COLO829 (cell line): ENCODE measurements at places on chromosomes 5 and 9.

DNA sequence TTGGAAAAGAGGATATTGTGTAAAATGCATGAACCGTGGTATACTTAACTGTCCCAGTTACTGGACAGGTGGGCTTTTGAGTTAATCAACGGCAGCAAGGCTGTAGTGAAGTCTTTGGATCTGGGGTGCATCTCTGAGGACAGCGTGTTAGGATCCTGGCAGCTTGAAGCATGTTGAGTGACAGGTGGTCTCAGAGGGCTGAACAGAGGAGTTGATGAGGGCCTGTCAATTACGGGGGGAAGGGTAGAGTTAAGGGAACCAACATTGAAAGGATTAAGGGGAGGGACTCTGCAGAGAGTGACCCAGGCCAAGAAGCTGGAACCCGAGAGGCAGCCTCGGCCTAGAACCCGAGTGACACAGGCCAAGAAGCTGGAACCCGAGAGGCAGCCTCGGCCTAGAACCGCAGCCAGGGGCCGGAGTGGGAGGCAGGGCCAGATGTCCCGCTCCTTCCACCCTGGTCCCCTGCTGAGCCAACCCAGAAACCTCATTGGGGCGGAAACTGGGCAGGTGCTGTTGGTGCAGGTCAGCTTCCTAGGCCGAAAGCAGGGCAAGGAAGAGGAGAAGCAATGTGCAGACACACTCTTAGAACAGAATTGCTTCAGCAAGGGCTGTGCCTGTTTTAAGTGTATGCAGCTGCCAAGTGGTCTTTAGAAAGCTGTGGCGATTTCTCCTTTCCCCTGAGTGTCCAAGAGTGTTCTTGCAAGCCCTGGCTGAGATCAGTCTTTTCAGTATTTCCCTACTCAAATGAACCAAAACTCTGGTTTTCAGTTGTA, 62.0 kb downstream of the ANKRD33B start:
- DNase-seq: no peak

DNA sequence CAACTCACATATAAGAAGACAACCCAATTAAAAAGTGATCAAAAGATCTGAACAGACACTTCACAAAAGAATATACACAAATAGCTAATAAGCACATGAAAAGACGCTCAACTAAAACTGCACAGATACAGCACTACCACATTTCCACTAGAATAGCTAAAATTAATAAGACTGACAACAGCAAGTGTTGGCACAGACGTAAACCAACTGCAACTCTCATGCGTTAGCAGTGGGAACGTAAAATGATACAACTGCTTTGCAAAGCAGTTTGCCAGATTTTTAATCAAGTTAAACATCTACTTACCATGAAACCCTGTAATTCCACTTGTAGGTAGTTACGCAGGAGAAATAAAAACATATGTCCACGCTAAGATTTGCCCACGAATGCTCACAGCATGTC, 9.0 kb downstream of the SEMA4D start:
- DNase-seq: no peak

DNA sequence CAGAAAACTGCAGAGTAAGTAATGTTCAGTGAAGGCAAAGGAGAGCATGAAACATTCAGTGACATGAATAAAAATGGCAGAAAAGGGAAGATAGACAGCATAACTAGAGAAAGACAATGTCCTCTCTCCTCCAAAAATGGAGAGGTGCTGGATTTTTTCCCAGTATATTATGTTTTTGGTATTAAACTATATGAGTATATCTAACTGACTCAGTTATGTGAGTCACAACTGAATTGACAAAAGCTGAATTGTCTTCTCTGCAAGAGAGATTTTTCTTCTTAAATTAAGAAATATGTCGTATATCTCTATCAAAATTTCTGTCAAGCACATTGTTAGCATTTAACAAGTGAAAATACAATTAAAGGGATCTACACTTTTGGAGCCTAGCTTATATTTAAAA, 375.1 kb downstream of the CHSY3 start:
- DNase-seq: no peak

- DNase-seq: no peak
Measured at GRCh38 chr9:79670269-79670961, 98.7 kb downstream of the TLE4 start.

DNA sequence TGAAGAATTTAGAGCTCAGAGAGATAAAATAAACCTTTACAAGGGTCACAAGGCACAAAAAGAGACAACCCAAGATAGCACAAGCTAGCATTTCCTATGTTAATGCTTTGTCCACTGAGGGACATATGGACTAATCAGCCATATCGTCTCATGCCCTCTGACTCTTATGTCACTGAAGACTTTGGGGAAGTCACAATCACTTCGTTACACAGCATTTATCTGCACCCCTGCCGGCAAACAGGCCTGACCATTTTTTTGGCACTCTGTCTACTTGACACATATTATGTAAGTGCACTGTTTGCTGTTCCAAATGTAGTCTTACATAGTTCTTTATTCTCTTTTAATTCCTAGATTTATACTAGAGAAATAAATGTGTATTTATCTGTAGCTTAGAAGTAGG, 13.9 kb upstream of the BNC2 start:
- no peak for DNase-seq

DNA sequence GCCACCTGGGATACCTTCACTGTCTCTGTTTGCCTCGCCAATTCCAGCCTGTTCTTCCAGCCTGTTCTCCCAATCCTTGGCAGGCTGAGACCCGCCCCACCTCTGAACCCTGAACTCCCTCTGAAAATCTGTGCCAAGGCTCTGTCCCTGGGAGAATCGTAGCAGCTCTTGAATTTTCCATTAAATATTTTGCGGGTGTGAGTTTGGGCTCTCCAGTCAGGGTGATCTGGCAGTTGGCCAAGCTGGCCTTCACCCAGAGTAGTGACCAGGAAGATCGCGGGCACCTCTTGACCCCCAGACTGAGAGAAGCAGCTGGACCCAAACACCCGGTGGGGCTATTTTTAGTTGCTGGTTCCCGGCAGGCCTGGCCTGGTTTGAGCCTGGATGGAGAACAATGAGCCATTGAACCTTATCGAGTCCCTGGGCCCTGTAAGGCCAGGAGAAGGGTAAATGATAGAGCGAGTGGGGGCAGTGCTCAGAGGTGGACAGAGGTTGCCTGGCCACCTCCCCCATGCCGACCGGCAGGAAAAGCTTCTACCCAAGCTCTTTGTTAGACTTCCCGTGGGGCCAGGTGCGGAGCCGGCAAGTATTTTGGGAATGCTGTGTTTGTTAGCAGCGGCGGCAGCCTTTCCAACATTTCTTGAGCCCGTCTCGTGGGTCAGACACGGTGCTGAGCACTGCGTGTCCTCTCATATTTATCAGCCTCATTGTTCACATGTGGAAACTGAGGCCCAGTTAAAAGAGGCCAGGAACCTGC, 146.2 kb downstream of the RGS3 start:
- DNase-seq: peak; percentile 86

DNA sequence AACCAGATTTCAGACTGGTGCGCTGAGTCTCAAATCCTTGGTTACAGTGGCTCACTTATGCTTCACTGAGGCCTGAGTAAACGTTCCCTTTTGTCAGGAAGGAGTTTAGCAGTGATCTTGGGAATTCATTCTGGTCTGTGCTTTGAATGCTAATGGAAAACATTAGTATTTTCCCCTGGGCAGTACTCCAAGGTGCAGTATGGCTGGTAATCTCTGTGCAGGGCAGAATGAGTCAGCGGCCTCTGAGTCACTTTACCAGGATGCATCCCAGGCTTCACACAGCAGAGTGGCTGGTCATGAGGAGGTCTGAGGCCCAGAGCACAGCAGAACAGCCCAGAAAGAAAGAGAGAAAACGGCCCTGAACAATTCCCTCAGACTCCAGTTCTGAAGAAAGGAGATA, 54.0 kb downstream of the PCA3 start:
- peak; percentile 83 for DNase-seq

DNA sequence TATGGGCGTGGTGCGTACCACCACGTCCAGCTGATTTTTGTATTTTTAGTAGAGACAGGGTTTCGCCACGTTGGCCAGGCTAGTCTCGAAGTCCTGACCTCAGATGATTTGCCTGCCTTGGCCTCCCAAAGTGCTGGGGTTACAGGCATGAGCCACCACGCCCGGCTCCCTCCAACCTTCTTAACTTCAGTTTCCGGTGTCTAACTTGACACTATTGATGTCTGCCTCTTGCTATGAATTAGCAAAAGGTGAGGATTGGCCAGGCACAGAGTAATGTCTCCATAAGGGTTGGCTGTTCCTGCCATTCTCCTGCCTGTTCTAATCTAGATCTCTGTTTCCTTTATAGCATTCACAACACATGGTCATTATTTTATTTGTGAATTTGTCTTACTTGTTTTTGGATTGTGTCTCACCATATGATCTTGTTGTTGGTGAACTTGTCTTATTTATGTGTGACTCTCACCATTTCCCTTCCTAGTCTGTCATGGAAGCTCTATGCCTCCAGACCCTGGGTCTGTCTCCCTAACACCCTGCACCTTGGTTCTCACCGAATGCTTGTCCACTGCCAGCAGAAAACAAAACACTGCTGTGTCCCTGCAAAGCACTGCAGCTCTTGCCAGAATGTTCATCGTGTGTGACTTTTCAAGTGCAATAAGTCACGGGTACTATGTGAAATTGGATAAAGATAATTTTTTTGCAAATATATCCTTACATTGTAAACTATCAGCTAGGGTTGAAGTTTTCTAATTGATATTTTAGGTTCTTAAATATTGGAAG, 26.0 kb downstream of the BASP1 start:
- DNase-seq: no peak

- DNase-seq: no peak
Measured at GRCh38 chr9:129446828-129447550, 173.9 kb downstream of the C9orf50 start.

GRCh38 chr5:55227664-55228430, 732 bp upstream of the MCIDAS start:
- DNase-seq: no peak

DNA sequence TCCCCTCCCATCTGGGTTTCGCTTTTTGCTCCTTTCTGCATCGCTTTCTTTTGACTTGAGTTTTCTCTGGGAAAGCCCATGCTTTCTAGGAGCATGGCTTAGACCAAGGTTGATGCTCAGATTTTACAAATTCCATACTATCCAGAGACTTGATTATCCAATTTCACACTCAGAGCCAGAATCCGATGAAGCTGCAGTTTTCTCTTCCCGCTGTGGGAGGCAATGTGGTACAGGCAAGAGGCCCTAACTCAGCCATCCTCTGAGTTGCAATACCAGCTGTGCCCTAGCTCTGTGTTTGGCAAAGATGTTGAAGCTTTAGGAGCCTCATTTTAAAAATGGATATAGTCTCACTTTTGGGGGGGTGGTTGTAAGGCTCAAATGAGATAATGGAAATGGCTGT, 85.1 kb downstream of the BRINP1 start:
- no peak for DNase-seq
